ENCODE measurements at places on chromosomes 2 and 18. TPM values are rescaled to one million over a fixed set of nuclear protein-coding genes. Genes with fewer than 3 reads are reported as not detected.

GPR35 gene
- 0.85 TPM for total RNA-seq

CLEC4F gene
- total RNA-seq = not detected

KLHL14 gene
- total RNA-seq = 0.24 TPM

CHRND gene
- not detected for total RNA-seq

CCNYL1 gene
- 4.3 TPM for total RNA-seq

HOXD10 gene
- not detected for total RNA-seq

GPR45 gene
- total RNA-seq = not detected

GAL3ST2 gene
- not detected for total RNA-seq

FSHR gene
- not detected for total RNA-seq

FBXO36 gene
- 5.5 TPM for total RNA-seq

CRYBA2 gene
- total RNA-seq = not detected

SNORC gene
- 1.3 TPM for total RNA-seq

TUBA4B gene
- total RNA-seq = not detected

L3MBTL4 gene
- 1.9 TPM for total RNA-seq

C2orf15 gene
- not detected for total RNA-seq

CNRIP1 gene
- total RNA-seq = 0.96 TPM

LYG1 gene
- not detected for total RNA-seq

SALL3 gene
- total RNA-seq = not detected

SPIRE1 gene
- 74.5 TPM for total RNA-seq

B3GNT2 gene
- 41.9 TPM for total RNA-seq
